ENCODE measurements at places on chromosomes 2 and 18. TPM values are rescaled to one million over a fixed set of nuclear protein-coding genes. Genes with fewer than 3 reads are reported as not detected.

DNA sequence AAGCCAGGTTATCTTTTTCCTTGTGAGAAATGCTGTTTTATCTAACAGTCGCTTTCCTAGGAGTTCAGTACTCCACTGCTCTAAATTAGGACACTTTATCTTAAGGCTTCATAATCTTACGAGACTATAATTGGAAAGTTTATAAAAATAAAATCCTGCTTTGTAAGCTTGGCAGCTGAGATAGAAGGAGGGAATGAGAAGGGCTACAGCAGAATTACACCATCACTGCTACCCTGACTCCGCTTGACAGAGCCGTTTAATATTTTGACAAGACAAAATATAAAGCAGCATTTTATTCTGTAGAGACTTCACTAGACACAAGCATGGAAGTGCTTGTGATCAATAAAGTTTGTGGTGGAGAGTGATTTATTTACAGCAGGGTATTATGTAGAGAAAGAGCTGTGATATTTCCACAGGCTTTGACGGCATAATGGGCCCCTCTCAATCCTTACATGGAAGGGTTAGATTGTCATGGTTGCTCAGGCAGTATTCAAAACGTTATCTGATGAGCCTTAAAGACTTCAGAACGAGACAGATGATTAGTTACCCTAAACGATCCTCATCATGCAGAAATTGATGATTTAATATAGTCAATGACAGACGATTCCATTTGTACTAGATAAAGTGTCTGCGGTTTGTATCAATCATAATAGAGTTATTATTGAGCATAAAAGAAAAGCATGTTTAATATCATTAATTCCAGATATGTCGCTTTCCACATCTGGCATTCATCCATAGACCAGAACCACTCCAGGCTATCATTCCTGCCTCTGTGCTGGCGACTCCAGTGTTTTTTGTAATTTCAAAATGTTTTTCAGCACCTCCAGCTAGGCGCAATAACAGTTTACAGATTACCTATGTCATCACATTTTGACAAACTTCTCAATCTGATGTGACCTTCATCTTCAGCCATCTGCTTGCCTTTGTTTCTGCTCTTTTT is 242.2 kb downstream of the FIGN start:
- no peak overlapping the region for H3K27ac ChIP-seq
- H3K4me1 ChIP-seq = no peaks in the 10 kb centered on the region
- H3K36me3 ChIP-seq = no peaks in the 10 kb centered on the region
- DNase-seq = no peak
- H3K27me3 ChIP-seq = peaks cover 3% of the 10 kb centered on the region

- no peaks in the 10 kb centered on the region for H3K27me3 ChIP-seq
- no peak overlapping the region for H3K27ac ChIP-seq
- no peaks in the 10 kb centered on the region for H3K36me3 ChIP-seq
- DNase-seq = no peak
- H3K4me3 ChIP-seq = no peak overlapping the region
- H3K4me1 ChIP-seq = no peaks in the 10 kb centered on the region
Measured at GRCh38 chr2:19244460-19245363, 113.7 kb downstream of the OSR1 start.

DNA sequence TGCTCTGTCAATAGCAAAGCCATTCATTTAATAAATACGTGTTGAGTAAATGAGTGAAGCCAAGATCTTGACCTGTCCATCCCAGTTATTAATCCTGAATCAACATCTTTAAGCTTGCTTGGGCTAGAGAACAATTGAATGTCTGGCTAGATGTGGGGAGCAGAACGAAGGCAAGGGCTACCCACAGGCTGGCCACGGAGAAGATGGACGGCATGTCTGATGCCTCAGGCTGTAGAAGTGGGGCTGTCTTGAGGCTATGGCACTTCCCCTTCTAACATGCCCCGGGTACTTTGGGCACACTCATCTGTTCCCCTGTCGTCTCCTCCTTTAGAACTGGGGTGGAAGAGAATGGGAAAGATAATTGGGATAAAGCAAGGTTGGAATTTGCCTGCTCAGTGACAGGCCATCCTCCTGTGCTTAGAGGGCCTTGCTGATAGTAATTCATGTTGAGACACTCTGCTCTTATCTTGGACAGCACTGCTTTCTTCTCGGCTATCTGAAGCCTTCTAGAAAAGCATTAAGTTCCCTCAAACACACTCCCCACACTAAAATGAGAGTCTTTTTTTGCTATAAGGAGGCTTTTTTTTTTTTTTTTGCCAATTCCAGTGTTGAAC is 225.7 kb downstream of the MREG start:
- no peak overlapping the region for H3K27ac ChIP-seq
- H3K4me1 ChIP-seq = no peaks in the 10 kb centered on the region
- H3K27me3 ChIP-seq = no peaks in the 10 kb centered on the region
- no peak for DNase-seq

SERPINB3 gene
- not detected for total RNA-seq

DNA sequence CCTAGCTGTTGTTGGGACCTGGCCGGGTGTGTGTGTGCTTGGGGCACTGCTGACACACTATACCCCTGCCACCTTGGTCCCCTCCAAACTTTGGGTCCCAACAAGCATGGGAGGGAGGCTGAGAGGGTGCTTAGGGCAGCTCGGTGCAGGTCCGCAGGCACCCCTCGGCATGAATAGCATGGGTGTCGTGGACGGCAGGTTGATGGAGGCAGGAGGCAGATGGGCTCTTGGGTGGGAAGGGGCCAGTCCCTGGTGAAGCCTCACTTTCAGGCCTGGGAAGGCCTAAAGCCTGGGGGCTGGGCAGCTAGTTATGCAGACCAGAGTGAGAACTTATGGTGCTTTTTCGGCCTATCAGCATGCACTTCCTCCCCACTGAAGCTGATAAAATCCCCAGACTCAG is 164.2 kb downstream of the CDH19 start:
- no peaks in the 10 kb centered on the region for H3K4me1 ChIP-seq
- no peak overlapping the region for H3K27ac ChIP-seq
- H3K4me3 ChIP-seq = no peak overlapping the region
- DNase-seq = no peak
- no peaks in the 10 kb centered on the region for H3K27me3 ChIP-seq
- H3K36me3 ChIP-seq = no peaks in the 10 kb centered on the region

CLEC4F gene
- total RNA-seq = not detected

MPP4 gene
- not detected for total RNA-seq

GRCh38 chr2:220348206-220348605 is 720.8 kb downstream of the SLC4A3 start:
- no peaks in the 10 kb centered on the region for H3K4me1 ChIP-seq
- DNase-seq = no peak
- H3K27me3 ChIP-seq = no peaks in the 10 kb centered on the region
- no peak overlapping the region for H3K4me3 ChIP-seq
- H3K36me3 ChIP-seq = no peaks in the 10 kb centered on the region

COLEC11 gene
- total RNA-seq = not detected

ITGA6 gene
- 0.17 TPM for total RNA-seq

GRCh38 chr18:28946471-28946870 is 769.5 kb upstream of the CDH2 start:
- no peak overlapping the region for H3K27ac ChIP-seq
- no peak for DNase-seq
- H3K27me3 ChIP-seq = no peaks in the 10 kb centered on the region
- H3K36me3 ChIP-seq = no peaks in the 10 kb centered on the region

LHCGR gene
- total RNA-seq = not detected

CAPG gene
- 210 TPM for total RNA-seq

ATOH8 gene
- not detected for total RNA-seq

GRCh38 chr2:68196120-68196716 is 38.5 kb downstream of the PNO1 start:
- H3K36me3 ChIP-seq = no peaks in the 10 kb centered on the region
- peak overlapping the region; percentile 39 for H3K27ac ChIP-seq
- no peaks in the 10 kb centered on the region for H3K27me3 ChIP-seq
- H3K4me1 ChIP-seq = peaks cover 3% of the 10 kb centered on the region
- peak; percentile 66 for DNase-seq

GRCh38 chr2:9667826-9668225 is 37.0 kb upstream of the YWHAQ start:
- no peaks in the 10 kb centered on the region for H3K36me3 ChIP-seq
- no peak for DNase-seq
- no peak overlapping the region for H3K4me3 ChIP-seq
- H3K4me1 ChIP-seq = no peaks in the 10 kb centered on the region

KCMF1 gene
- 73.1 TPM for total RNA-seq

GRCh38 chr2:228535396-228535795 is 353.9 kb upstream of the SPHKAP start:
- no peaks in the 10 kb centered on the region for H3K36me3 ChIP-seq
- H3K27me3 ChIP-seq = no peaks in the 10 kb centered on the region
- no peaks in the 10 kb centered on the region for H3K4me1 ChIP-seq
- no peak overlapping the region for H3K27ac ChIP-seq
- no peak overlapping the region for H3K4me3 ChIP-seq
- DNase-seq = no peak

SP140 gene
- total RNA-seq = 424 TPM

DYNAP gene
- total RNA-seq = not detected

GRCh38 chr2:73289304-73289703 is 4.0 kb downstream of the EGR4 start:
- peaks cover 46% of the 10 kb centered on the region for H3K4me1 ChIP-seq
- no peak overlapping the region for H3K27ac ChIP-seq
- H3K27me3 ChIP-seq = peaks cover 19% of the 10 kb centered on the region
- H3K4me3 ChIP-seq = no peak overlapping the region

UGT1A10 gene
- not detected for total RNA-seq

DNA sequence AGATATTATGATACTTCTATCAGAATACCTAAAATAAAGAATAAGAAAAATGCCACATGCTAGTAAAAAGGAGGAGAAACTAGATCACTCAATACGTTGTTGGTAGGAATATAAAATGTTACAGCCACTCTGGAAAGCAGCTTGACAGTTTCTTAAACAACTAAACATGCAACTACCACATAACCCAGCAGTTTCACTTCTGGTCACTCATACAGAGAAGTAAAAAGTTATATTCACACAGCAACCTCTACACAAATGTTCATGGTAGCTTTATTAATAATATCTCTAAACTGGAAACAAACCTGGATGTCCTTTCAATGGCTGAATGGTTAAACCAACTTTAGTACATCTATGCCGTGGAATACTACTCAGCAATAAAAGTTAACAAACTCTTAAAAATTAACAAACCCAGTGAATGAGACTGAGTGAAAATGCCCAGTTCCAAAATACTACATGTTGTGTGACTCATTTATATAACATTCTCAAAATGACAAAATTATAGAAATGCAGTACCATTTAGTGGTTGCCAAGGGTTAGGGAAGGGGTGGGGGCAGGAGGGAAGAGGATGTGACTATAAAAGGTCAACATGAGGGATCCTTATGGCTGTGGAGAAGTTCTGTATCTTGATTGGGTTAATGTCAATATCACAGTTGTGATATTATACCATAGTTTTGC is 124.1 kb downstream of the MMADHC start:
- no peak overlapping the region for H3K4me3 ChIP-seq
- no peaks in the 10 kb centered on the region for H3K27me3 ChIP-seq
- no peak overlapping the region for H3K27ac ChIP-seq
- H3K36me3 ChIP-seq = no peaks in the 10 kb centered on the region
- no peak for DNase-seq

DNA sequence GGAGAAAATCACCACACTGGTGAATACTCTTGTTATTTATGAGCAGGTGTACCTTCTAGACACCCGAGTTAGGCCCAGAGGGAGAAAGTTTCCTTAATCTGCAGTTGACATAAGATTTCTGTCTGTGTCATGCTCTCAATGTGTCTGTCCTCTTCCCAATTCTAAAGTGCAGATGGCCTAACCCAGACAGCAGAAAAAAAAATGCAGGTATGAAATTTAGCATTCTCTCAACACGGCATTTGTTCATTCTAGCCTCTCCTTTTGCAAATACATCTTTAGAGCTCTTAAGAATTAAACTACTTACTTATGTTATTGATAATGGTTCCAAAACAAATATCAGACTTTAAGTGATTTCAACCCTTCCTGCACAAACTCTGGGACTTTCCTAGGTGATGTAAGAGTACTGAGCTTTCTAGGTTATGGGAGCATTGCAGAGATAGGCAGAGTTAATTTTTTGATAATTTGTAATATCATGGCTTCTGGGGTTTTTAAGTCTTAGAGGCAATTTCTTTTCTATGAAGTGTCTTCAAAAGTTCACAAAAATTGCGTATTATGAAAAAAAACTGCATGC is 32.9 kb upstream of the ITGB6 start:
- no peak for DNase-seq
- H3K27ac ChIP-seq = no peak overlapping the region
- H3K4me3 ChIP-seq = no peak overlapping the region
- no peaks in the 10 kb centered on the region for H3K27me3 ChIP-seq
- no peaks in the 10 kb centered on the region for H3K4me1 ChIP-seq

- H3K27ac ChIP-seq = no peak overlapping the region
- no peak for DNase-seq
- no peak overlapping the region for H3K4me3 ChIP-seq
- peaks cover 8% of the 10 kb centered on the region for H3K27me3 ChIP-seq
- H3K36me3 ChIP-seq = no peaks in the 10 kb centered on the region
Measured at GRCh38 chr2:100476606-100477005, 6.3 kb downstream of the NMS start.

CFC1 gene
- total RNA-seq = not detected

DNA sequence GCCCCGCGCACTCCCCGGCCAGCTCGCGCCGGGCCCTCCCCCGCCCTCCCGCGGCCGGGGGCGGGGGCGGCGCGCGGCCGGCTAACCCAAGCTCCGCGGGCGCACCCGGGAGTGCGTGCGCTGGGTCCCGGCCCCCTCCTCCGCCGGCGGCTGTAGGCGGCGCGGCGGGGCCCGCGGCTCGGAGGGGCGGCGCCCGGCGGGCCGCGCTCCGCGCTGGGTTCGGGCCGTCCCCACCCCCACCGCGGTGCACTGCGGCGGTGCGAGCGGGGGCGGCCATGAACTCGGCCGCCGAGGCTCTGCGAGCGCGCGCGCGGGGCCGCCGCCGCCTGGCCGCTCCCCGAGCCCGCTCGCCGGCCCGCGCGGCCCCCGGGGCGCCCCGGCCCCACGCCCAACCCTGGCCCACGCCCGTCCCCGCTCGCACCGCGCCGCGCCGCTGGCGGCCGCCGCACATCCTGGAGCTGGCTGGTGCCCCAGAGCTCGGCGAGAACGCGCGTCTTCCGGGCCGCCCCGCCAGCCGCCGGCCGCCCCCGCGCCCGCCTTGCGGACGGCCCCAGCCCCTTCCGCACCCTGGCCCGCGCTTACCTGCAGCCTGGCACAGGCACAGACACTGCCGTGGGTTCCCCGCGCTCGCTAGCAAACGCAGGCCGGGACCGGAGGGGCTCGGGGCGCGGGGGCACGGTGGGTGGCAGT is at the start of gene ZBTB14:
ZBTB14 (minus strand) TSS at position 496 of the 690 bp plus-strand sequence. CDS start 2,480 bp downstream, outside the sequence.
- H3K4me1 ChIP-seq = peaks cover 18% of the 10 kb centered on the region
- peaks cover 15% of the 10 kb centered on the region for H3K36me3 ChIP-seq
- H3K27me3 ChIP-seq = no peaks in the 10 kb centered on the region
- peak within 1 kb of the TSS; percentile 77 for H3K4me3 ChIP-seq

ZSCAN30 gene
- total RNA-seq = 37.3 TPM

All from B cell (primary cell).